ENCODE measurements at places on chromosomes 7 and 10.
A peak's percentile ranks its signal among the peaks of the same experiment; 100 is the strongest.

- no peak for DNase-seq
Observed at GRCh38 chr7:23545493-23545892, 13.7 kb upstream of the TRA2A start.

DNA sequence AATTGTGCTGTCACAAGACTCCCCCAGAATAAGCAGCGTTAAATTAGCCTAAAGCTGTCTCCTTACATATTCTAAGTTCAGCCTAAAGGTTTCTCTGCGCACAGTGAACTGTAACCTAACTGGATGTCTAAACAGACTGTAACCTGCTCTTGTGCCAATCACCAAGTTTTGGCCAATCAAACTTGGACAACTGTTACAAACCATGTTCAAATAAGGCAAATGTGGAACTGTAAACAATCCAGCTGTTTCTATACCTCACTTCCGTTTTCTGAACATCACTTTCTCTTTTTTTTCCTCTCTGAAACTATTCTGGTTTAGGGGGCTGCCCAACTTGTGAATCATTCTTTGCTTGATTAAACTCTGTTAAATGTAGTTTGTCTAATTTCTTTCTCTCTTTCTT lies 252.2 kb upstream of the HABP2 start:
- DNase-seq, result no peak

- DNase-seq, result peak; percentile 82
Observed at GRCh38 chr7:47622946-47623640, 41.2 kb upstream of the TNS3 start.

DNA sequence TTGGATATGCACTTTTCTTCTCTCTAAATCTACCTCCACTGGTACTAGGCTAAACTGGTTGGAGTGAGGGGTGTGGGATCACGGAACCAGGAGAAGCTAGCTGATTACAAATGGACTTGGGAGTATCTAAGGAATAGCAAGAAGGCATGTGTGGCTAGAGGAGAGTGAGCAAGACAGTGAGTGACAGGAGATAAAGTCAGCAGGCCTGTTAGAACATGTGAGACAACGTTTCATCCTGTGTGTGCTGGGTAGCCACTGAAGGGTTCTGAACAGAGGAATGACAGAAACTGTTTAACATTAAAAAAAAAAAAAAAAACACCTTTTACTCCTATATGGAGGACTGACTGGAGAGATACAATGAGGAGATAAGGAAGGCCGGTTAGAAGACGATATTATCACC lies 51.7 kb downstream of the ZNF438 start:
- no peak for DNase-seq

- no peak for DNase-seq
Observed at GRCh38 chr10:4982764-4983226, 19.6 kb downstream of the AKR1C1 start.

GRCh38 chr7:74294191-74294998 lies 5.2 kb downstream of the CLIP2 start:
- no peak for DNase-seq

DNA sequence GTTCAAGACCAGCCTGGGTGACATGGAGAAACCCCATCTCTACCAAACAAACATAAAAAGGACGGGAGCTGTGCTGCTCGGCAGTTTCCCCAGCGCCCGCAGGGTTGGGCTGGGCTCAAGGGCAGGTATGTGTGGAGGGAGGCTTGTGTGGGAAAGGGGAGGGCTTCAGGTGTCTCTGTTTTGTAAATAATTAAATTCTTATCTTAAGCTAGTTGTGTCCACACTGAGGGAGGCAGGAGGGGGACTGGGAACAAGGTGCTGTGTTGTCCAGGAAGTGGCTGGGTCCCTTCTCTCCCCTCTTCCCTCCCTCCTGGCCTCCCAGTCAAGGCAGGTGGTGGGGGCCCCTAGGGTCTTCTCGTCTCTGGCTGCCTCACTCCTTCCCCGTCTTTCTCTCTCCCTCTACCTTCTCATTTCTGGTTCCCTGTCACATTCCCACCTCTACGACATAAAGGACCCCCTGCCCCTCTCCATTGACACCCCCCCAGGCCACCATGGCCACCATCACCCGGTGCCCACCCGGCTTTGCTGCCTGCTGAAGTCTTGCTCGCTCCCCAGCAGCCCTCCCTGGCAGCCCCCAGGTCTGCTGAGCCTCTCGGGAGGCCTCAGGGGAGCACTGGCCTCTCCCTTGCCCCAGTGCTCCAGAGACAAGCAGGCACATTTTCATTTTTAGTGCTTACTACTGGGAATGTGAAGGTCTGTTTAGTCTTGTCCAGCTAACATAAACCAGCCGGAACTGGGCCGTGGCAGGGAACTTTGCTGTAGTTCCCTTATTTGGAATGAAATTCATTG lies 19.3 kb downstream of the NEURL1 start:
- no peak for DNase-seq

GRCh38 chr7:102993718-102994029 lies 80.9 kb downstream of the LRRC17 start:
- no peak for DNase-seq

DNA sequence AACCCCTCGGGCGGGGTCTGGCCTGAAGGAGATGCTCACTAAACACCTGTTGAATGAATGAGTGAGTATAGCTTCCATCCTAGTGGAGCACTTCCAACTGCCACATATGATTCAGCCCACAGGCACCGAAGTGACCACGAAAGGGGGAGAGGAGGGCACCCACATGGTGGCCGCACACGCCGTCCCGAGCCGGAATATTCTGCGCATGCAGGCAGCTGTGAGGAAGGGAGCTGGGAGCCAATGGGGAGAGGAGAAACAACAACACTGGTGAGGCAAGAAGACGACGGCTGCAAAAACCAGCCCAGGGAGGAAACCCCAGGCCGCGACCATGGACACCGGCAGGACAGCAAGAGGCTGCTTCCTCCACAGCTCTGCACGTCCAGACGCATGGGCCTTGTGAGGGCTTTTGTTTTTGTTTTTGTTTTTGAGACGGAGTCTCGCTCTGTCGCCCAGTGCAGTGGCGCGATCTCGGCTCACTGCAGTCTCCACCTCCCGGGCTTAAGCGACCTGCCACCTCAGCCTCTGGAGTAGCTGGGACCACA lies 67.1 kb upstream of the DNAAF5 start:
- no peak for DNase-seq

DNA sequence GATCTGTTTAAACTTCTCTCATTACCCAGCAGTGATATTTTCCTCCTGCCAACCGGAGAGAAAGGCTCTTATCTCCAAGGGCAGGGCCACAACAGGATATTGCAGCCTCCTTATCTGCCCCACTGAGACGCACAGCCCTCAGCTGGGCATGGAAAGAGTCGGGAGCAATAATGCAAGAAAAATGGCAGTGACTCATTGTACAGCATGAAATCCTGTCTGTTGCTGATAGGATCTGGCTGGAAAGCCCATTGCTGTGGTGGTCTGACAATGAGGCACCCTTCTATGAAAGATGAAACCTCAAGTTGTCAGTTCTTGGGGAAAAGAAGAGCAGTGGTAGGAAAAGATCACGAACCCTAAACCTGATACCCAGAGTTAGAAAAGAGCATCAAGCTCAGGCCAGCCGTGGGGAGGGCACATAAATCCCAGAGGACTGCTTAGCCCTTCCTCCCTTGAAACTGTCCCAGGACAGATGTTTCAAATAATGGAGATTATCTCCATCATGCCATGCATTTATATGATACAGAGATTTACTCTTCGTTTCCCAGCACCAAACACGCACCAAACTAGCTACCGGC lies 47.0 kb upstream of the FIGNL1 start:
- peak; percentile 48 for DNase-seq

All from non-pigmented ciliary epithelial cell (primary cell).